ENCODE measurements at places on chromosomes 4 and X. TPM values are rescaled to one million over a fixed set of nuclear protein-coding genes. Genes with fewer than 3 reads are reported as not detected.

The ZMYM3 gene
- total RNA-seq: 9.2 TPM

The CT45A2 gene
- not detected for total RNA-seq

The F8 gene
- total RNA-seq: 7.9 TPM

The CCNA2 gene
- total RNA-seq: 1.3 TPM

The CXCL3 gene
- total RNA-seq: 2.5 TPM

The SPANXA1 gene
- not detected for total RNA-seq

The SPANXB1 gene
- not detected for total RNA-seq

The IL1RAPL1 gene
- 0.26 TPM for total RNA-seq

The TEX13C gene
- total RNA-seq: not detected

The CPLX1 gene
- not detected for total RNA-seq

The AMTN gene
- not detected for total RNA-seq

The UCHL1 gene
- 397 TPM for total RNA-seq

The CFI gene
- 10.2 TPM for total RNA-seq

The ZIC3 gene
- total RNA-seq: not detected

Data from fibroblast of lung (primary cell).